ENCODE measurements at places on chromosomes 1 and 21.

- DNase-seq = no peak
Observed at GRCh38 chr1:55053265-55053954, 14.1 kb downstream of the PCSK9 start.

GRCh38 chr1:35573198-35574124 lies at the start of gene TFAP2E:
Gene TFAP2E (plus strand): TSS chr1:35573314. CDS start chr1:35573578, 264 bp downstream.
- no peak for DNase-seq

- DNase-seq = no peak
Observed at GRCh38 chr1:204323887-204324286, 35.8 kb downstream of the PLEKHA6 start.

GRCh38 chr21:43835050-43835449 lies 30.0 kb upstream of the AGPAT3 start:
- DNase-seq = no peak

DNA sequence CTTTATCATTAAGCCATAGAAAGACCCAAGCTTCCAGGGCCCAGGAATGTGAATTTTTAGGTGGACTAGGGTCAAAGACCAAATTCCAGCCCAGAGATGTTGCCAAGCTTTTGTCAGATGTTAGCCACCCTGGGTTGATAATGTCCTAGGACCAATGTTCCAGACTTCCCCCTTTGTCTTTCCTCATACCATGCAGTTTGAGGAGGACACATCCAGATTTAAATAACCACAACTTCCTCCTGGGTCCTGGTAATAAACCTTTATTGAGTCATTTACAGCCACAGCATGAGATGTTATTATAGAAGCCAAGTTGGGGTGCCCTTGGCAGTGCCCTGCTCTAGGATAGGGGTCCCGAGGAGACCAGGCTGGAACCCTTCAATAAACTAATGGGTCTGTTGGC lies 5.9 kb downstream of the TNR start:
- no peak for DNase-seq

GRCh38 chr1:216464489-216464888 lies 41.2 kb upstream of the USH2A start:
- no peak for DNase-seq
